ENCODE measurements at places on chromosomes 12 and 14.

DNA sequence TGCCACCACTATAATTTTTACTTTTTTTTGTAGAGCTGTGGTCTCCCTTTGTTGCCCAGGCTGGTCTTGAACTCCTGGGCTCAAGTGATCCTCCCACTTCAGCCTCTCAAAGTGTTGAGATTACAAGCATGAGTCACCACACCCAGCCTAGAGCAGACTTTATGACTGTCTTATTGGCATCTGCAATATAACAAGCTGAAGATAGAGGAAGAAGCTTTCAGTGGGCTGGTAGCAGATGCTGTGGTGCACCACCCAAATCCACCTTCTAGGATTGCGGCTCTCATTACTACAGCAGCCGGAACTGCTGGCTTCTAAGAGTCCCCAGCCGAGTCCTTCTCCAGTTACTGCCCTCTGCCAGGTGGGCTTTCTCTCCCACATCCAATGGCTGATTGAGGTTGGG lies 7.6 kb upstream of the STK38L start:
- no peak for DNase-seq

GRCh38 chr12:20050221-20050620 lies 318.1 kb upstream of the PDE3A start:
- DNase-seq = no peak

GRCh38 chr14:82190742-82191141 lies 657.1 kb upstream of the SEL1L start:
- DNase-seq = no peak

DNA sequence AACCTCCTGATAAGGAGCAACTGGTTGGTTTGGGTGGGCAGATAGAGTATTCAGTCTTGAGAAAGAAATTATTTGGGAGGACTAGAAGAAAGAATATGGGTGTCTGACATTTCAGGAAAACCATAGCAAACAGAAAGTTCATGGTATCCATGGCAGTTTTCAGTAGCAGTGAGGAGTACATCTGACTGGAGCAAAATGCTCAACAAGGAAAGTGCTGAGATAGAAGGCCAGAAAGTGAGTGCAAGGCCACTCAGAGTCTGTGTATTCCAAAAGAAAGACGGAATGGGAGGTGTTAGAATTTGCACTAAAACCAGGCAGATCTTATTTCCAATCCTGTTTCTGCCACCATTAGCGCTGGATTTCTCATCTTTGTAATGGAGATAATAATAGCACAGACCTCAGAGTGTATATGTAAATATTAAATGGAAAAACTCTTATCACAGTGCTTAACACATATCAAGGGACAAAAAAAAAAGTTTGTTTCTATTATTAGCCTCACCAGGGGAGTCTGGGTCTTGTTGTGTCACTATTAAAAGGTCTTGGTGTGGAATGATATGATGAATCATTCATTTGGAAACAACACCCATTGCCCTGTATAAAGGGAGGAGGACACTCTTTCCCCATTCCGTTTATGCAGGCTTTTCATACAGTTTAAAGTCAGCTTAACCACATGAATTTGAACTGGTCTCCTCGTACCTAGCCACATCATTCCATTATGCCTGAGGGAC lies 349.8 kb downstream of the IPO8 start:
- DNase-seq = no peak

GRCh38 chr12:1936406-1937320 lies 18.2 kb upstream of the CACNA2D4 start:
- no peak for DNase-seq

- DNase-seq = no peak
Measured at GRCh38 chr14:85382341-85382740, 147.6 kb upstream of the FLRT2 start.

DNA sequence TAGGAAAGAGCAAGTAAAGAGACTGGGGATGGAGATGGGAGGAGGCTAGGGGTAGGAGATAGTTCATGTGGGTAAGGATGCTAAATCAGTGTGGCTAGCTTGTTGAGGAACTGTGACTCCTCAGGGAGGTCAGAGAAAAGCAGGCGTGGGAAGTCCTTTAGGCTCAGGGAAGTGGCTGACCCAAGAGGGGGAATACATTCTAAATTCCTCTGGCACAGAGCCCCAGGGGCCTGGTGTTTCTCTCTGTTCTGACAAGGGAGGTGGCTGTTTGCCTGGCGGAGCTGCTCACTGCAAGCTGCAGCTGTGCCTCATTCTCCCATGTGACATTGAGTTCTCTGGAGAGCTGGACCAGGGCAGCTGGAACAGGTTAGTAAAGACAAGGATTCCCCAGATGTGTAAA lies 152.2 kb upstream of the SLC38A2 start:
- DNase-seq = peak; percentile 71

GRCh38 chr12:49541911-49542505 lies 3.2 kb downstream of the KCNH3 start:
- no peak for DNase-seq

GRCh38 chr14:99602054-99602787 lies 1.8 kb downstream of the CCDC85C start:
- DNase-seq = no peak

DNA sequence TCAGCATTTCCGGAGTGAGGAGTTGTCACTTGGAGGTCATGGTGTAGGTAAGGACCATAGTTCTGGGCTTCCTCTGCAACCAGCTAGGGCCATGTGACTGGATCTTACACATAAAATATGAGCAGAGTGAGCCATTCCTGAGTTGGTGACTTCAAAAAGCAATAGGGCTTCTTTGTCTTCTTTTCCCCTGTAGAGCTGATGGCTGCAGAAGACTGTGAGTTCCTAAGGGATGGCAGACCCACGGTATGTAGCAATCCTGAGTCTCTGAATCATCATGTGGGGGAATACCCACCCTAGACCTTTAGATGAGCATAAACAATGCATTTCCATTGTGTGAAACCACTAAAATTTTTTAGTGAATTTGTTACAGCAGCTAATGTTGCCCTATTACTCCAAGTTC lies 151.1 kb upstream of the TBX3 start:
- DNase-seq = peak; percentile 39

DNA sequence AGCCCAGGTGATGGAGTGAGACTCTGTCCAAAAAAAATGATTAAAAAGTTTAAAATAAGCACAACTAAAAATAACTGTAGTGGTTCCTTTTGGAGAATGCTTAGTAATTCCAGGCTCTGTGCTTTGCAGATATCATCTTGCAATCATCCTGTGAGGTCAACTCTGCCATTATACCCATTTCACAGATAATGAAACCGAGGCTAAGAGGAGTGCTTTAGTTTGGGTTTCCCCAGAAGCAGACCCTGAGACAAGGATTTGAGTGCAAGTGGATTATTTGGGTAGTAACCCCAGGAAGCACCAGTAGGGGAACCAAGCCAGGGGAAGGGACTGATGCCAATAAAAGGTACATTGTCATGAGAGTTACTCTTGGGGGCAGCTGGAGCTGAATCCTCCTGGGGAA lies 44.7 kb downstream of the RIN3 start:
- DNase-seq = no peak

DNA sequence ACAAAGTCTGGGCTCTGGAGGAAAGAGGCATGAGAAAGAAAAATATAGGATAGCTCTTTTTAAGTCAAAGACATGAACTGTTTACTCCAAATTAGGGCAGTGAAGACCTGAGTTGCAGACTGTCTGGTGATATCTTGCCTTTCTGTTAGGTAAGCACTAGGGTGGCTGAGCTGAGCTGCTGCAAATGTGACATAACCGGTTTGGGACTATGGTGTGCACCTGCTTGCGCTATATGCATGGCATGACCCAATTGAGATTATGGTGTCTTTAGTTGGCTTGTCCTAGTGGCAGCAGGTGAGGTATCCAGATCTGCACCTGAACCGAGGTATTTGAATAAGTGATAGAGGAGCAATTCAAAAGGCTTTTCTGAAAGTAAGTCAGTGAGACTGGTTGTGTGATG lies 345.6 kb downstream of the APAF1 start:
- DNase-seq = no peak

GRCh38 chr14:72904840-72905561 lies 11.1 kb upstream of the DPF3 start:
- DNase-seq = peak; percentile 72

DNA sequence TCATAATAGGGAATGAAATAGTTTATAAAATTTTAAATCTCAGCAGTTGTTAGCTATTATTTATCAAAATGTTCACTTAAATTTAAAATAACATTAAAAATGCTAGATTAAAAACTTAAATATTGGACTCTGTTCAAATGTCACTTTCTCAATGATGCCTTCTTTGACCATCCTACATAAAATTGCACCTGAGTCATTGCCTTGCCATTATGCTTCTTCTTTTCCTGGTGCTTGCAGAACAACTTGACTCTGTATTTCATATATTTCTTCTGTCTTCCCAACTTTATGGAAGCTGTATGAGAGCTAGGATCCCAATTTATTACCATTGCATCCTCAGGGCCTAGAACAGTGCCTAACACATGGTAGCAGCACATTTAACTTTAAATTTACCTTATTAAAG lies 37.3 kb upstream of the CPM start:
- DNase-seq = no peak

DNA sequence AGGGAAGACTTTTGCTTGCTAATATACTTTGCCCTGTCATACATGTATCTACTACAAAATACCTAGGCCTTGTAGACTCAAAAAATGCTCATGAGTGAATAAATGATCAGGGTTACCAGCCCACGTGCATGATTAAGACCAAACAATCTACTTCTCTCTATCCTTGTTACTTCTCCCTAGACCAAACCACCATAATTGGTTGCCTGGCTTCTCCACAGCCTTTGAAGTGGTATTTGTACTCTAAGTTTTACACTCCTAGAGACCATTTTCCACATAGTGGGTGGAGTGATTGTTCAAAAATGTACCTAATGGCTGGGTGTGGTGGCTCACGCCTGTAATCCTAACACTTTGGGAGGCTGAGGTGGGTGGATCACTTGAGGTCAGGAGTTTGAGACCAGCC lies 14.1 kb upstream of the RPS6KL1 start:
- DNase-seq = no peak

DNA sequence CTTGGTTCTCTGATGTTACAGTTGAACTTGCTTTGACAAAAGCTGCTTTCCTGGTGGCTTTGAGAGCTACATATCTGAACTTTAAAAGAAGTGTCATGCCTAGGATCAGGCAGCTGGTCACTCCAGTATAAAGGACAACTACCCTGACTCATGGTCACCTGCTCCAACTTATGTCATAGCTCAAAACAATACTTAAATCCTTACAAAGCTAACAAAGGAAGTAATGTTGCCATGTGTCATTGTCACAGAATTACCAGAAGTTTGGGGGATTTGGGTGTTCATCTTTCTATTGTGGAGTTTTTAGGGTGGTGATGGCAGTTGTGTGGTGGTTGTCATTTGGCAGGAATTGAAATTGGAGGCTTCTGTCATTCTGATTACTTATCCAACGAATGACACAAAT lies 1.8 kb upstream of the TCP11L2 start:
- DNase-seq = peak; percentile 74

GRCh38 chr12:6091786-6092566 lies 32.5 kb downstream of the VWF start:
- DNase-seq = no peak

- DNase-seq = no peak
Measured at GRCh38 chr14:70472253-70473159, 20.5 kb downstream of the ADAM21 start.

- peak; percentile 72 for DNase-seq
Measured at GRCh38 chr12:49336645-49337584, at the start of gene C1QL4. Gene C1QL4, minus strand, starts transcription at chr12:49337188. Its CDS starts 711 bp downstream, at chr12:49336477.

DNA sequence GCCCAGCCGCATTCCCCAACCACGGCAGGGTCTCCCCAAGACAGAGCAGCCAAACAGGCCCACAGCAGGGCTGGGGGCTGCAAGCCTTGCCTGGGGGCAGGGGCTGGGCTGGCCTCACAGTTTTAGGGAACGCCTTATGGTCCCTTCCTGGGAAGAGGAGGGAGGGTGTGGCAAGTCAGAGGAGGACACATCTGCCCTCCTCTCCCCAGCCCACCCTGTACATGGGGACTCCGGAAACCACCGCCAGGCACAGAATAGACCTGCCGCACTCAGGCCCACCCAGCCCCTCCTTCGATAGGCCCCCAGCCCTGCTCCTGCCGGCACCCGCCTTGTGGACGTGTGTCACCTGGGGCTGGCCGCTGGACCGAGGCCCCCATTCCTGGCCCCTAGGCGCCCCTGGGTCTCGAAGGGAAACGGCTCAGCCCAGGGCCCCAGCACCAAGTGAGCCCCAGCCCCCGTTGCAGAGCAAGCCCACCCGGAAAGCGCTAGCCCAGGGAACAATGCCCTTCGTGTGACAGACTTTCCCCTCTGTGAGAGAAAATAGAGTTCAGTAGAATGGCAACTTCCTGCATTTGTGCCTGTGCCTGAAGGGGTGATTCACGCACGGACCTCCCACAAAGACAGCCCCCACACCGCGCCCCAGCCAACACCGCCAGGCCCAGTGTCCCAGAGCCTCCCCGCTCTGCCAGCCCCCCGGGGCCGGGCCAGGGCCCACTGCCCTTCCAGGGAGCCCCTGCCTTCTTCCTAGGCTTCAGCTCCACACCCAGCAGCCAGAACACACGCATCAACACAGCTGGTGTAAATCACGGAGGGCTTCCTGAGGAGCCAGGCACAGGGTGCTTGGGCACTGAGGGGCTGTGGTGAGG lies 12.0 kb upstream of the NUDT14 start:
- DNase-seq = peak; percentile 95

DNA sequence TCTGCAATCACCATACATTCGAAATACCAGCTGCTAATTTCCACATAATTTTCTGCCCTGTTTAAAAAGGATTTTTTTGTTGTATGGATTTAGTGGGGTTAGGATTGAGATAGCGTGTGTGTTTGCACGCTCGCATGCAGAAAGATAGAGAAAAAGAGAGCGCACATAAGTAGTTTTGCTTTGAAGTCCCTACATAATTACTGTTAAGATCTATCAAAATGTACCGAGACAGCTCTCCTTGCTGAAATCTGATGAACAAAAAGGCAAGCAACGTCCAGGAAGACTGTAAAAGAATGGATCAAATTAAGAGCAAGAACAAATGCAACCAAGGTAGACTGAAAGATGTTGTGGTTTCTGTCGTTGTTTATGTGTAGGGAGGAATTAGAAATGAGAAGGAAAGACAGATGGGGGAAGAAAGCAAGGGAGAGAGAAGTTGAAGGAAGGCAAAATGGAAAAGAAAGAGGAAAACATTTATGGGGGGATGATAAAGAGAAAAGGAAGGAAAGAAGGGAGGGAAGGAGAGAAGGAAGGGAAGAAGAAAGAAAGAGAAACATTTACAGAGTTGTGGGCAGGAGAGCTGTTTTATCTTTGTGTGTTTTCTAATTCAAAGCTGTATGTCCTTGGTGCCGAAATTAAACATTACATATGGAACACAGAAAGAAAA lies 522.3 kb downstream of the MED13L start:
- DNase-seq = no peak

DNA sequence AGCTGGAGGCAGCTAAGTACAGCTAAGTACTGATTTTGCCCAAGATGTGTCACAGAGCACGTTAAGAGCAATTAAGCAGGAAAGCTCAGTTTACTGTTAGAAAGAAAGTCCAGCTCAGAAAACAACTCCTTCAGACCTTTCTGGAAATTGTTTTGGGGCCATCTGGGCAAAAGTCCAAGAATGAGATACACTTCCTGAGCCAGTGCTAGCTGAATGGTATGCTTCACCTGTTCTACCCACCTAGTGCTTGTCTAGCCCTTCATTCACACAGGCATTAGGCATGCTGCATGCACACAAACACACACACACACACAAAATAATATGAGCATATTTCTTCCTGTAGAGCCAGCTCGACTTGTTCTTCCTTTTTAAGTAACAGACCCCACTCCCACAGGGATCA lies 6.6 kb upstream of the IKZF4 start:
- DNase-seq = peak; percentile 18

Measured in lung microvascular endothelial cell (primary cell).